ENCODE measurements at places on chromosomes 16 and 17.

GRCh38 chr17:68800751-68801150, 154.4 kb downstream of the ABCA8 start:
- DNase-seq: no peak

DNA sequence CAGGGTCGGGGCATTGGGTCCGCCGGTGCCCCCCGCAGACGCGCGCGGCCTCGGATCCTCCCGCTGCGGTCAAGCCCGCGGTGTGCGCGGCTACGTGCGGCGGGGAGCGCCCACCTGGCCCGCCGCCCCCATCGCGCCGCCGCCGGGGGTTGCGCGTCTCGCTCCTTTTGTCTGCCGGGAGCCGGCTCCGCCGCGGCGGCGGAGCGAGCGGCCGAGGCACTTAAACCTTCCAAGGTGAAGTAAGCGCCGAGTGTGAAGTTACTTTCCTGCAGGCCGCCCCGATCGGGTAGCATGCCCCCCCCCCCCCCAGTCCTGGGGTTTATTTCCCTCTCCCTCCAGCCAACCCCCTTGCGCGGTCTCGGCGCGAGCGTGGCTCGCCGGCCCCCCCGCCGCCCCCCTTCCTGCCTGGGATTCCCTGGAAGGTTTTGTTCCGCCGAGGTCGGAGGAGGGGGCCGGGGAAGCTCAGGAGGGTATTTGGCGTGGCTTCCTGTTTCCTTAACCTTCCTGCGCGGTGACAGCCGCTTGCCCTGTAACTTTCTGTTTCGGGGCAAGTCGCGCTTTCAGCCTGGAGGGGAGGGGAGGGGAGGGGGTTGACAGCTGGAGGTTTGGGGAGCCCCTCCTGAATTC, 56.6 kb upstream of the GSE1 start:
- DNase-seq: no peak

DNA sequence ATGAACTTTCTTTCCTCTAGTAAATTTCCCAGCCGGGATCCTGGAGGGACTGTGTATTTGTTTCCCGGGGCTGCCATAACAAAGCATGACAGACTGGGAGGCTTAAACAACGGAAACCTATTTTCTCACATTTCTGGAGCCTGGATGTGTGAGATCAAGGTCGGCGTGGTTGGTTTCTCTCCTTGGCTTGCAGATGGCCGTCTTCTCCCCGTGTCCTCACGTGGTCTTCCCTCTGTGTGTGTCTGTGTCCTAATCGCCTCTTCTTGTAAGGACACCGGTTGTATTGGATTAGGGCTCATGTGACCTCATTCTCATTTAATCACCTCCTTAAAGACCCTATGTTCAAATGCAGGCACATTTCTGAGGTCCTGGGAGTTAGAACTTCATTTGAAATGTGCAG, 22.0 kb upstream of the USP10 start:
- DNase-seq: no peak

DNA sequence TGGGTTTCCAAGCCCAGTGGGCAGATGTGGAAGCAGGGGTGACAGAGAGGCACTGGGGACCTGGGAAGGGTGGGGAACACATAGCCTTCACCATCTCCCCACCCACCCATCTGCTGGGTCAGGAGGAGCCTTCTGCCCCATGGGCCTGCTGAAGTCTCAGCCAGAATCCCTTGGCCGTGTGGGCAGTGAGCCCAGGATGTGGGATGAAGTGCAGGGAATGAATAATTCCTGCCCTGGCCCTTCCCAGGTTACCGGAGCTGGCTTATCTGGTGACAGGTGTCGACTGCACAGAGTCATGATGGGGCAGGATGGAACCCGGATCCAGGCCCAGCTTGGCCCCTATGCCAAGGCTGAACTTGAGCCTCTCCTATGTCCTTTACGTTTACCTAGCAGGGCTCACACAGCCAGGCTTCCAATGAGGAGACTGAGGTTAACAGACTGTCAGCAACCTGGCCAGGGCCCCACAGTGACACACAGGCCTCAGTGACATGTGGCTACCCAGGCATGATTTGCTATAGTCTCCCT, 17.5 kb downstream of the ATP2A3 start:
- DNase-seq: no peak

GRCh38 chr17:76493505-76494167, 7.6 kb downstream of the RHBDF2 start:
- DNase-seq: no peak

GRCh38 chr17:44118427-44119050, 4.9 kb downstream of the HDAC5 start:
- DNase-seq: no peak

DNA sequence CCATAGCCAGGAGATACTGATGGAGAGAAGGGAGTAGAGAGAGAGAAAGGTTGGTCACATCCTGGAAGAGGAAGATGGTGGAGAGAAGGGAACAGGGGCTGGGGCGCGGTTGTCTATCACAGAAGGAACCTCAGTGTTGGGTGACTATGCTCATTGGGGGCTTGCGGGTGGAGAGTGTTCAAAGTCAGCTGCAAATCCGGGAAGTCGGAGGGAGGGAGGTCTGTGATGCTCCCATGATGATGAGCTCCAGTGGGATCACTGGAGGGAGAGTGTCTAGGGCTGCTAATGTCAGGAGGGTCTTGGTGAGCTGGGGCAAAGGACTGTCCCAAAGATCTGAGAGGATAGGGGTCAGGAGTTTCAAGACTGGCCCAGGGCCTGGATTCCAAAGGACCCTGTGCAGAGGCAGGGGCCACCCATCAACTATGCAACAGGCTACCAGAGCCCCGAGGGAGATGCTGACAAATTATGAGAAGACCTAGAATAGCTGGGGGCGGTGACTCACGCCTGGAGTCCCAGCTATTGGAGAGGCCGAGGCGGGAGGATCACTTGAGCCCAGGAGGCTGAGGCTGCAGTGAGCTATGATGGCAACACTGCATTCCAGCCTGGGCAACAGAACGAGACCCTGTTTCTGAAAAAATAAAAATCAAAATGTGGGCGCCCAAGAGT, 2.6 kb downstream of the SPDYE4 start:
- no peak for DNase-seq

GRCh38 chr17:65656390-65657250, 95.2 kb upstream of the AXIN2 start:
- DNase-seq: no peak

DNA sequence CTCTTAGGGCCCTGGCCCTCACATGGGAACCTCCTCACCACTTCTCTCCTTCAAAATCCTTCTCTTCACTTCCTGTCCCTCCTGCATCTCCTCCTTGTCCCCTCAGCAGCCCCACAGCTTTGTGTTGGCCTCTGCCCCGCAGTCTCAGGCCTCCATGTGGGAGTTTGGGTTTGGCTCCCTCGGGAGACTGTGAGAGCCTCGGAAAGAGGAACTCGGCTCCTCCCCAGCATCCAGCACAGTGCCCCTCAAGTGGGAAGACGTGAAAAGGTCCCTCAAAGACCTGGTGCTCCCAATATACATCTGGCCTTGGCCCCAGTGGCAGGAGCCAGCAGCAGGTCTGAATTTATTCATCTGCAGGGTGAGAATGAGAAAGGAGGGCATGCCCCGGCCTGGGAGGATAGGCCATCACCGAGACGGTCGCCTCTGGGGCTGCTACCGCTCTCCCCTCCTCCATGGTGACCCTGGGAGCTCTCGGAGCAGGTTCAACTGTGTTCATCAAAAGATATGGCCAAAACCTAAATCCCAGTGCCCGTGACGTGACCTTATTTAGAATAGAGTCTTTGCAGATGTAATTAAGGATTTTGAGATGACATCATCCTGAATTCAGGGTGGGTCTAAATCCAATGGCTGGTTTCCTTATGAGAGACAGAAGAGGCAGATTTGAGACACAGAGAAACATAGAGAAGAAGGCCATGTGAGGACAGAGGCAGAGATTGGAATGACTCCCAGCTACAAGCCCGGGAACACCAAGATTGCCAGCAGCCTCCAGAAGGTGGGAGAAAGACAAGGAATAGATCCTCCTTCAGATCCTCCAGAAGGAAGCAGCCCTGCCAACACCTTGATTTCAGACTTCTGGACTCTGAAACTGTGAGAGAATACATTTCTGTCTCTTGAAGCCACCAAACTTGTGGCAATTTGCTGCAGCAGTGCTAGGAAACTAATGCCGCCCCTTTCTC, 135.1 kb downstream of the MRM1 start:
- DNase-seq: no peak

DNA sequence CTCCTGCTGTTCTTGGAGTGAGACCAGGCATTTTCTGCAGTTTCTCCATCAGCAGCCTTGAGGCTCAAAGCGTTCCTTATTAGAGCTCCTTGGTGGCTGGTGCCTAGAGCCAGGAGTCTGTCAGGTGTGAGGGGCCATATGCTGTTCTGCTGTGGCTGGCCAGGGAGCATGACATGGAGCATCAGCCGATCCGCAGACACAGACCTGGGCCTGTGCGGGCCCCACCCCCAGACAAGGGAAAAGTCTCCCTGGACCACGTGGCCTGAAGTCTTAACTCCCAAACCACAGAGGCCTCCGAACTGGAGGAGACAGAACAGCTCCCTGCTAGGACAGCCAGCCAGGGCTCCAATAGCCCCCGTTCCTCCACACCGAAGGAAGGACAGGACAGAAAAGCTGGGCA, 162.7 kb upstream of the CIBAR2 start:
- DNase-seq: no peak

DNA sequence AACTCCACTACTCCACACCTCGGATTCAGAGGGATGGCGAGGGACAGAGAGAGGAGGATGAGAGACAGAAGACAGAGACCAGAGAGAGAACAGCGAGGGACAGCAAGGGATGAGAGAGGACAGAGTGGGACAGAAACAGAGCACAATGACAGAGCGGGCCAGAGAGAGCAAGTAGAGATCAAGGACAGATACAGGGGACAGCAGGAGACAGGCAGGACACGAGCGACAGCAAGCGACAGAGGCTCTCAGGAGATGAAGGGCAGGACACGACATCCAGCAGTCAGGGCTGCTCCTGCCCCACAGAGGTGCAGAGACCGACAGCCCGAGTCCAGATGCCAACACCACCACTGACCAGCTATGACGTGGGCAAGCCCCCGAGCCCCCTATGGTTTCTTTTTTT, 14.9 kb downstream of the CORO7 start:
- DNase-seq: no peak

DNA sequence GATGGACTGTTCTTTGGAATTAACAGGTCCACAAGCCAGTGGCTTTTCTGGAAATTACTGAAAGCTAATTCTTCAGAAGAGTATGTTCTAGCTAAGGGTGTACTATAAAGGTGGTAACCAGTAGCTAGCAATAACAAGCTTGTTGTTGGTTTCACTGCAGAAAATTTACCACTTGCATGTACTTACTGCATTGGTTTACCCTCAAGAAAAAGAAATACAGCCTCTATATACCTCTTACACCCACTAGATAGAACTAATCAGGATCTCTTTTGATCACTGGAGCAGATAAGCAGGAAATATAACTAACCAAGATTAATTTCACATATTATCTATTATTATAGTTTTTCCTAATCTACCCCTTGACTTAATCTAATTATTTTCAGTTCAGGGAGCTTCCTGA, 184.9 kb upstream of the TBX2 start:
- no peak for DNase-seq

DNA sequence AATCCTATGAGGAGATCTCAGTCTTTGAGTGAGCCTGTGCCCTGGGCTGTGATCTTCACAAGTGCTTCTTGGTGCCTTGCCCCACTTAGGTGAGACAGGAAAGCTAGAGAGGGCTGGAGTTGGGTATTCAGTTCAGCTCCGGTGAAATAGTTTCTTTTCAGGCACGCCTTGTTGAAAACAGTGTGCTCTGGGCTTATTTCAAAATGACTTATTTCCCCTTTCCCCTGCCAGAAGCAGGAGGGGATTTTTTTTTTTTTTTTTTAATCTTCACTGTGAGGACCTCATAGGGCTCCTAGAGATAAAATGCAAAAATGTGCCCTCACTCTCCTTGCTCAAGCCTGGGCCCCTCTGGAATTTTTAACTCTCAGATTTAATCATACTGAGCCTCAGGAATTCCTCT, 27.2 kb downstream of the MOSMO start:
- no peak for DNase-seq

DNA sequence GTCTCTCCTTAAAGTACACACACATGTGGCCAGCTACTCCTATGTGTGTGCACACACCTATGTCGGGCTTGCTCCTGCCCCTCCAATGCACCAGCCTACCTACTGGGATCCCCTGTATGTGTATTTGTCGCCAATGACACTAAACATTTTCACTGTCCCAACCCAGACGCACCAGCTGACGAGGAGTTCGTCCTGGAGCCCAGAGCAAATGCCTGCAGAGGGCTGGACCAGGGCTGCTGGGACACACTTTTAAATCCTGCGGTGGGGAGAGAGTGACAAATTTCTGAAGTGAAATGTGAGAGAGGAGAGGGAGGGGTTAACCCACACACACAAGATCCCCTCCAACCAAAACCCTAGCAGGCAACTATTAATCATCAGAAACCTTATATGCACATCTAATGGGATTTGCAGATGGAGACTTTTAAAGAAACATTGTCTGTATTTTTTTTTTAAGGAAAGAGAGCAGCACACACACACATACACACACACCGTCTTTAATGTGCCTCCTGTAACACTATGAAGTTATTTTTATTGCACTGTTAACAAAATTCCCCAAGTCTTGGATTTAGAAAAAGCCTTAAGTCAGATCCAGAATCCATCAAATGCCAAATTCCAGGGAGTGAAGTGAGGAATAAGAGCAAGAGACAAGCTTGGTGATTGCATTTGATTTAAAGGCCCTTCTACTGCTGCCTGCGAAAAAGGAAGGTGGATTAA, at the start of gene MEOX1:
MEOX1 (minus strand) TSS at position 224 of the 714 bp plus-strand sequence. CDS start 388 bp downstream, outside the sequence.
- DNase-seq: peak; percentile 57

- DNase-seq: no peak
Observed at GRCh38 chr16:14586637-14587305, 43.3 kb downstream of the PARN start.
